ENCODE measurements at places on chromosomes 5 and 9.

DNA sequence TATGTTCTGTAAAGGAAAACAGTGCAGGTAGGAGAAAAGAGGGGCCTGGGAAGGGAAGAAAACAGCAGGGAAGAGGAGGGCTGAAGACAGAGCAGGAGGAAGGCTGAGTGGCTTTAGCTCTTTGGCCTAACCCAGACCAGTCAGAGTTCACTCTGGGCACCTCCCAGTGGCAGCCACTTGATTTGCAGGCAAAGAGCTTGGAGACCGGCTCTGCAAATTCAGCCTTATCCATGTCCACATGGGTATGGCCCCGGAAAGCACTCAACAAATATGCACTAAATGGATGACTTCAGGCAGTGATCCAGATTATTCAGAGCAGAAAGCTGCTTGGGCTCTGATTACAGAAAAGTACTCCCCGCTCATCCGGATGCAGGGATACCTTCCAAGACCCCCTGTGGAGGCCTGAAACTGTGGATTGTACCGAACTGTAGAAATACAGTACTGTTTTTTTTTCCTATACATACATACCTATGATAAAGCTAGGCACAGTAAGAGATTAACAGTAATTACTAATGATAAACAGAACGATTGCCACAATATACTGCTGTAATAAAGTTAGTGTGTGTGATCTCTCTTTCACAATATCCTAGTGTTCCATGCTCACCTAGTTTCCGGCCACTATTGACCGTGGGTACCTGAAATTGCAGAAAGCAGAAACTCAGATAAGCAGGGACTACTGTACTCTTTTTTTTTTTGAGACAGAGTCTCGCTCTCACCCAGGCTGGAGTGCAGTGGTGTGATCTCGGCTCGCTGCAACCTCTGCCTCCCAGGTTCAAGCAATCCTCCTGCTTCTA, 4.6 kb upstream of the RNU6ATAC start:
- H3K4me3 ChIP-seq: no peak overlapping the region
- peaks cover 3% of the 10 kb centered on the region for H3K36me3 ChIP-seq
- DNase-seq: no peak
- H3K4me1 ChIP-seq: peaks cover 10% of the 10 kb centered on the region

DNA sequence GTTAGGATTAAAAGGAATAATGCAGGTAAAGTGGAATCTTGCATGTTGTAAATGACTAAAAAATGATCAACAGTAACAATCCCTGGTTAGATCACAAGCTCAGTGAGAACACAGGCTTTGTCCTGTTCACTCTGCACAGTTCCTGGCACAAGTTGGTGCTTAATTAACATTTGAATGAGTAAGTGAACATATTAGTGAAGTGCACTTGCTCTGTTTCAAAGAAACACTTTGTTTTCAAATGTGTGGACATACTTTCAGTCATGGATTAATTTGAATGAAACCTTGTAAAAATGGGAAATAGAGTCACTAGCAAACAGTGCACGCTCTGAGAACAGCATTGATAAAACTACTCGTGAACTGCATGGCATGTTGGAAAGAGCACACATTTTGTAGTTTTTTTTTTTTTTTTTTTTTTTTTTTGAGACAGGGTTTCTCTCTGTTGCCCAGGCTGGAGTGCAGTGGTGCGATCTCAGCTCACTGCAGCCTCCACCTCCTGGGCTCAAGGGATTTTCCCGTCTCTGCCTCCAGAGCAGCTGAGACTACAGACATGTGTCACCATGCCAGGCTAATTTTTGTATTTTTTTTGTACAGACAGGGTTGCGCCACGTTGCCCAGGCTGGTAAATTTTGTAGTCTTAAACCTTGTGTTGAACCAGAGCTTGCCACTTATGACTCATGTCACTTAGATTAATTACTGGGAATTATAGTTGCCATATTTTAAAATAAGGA, 159.9 kb downstream of the LURAP1L start:
- H3K36me3 ChIP-seq: no peaks in the 10 kb centered on the region
- H3K4me3 ChIP-seq: no peak overlapping the region
- no peak overlapping the region for H3K27ac ChIP-seq
- DNase-seq: no peak

DNA sequence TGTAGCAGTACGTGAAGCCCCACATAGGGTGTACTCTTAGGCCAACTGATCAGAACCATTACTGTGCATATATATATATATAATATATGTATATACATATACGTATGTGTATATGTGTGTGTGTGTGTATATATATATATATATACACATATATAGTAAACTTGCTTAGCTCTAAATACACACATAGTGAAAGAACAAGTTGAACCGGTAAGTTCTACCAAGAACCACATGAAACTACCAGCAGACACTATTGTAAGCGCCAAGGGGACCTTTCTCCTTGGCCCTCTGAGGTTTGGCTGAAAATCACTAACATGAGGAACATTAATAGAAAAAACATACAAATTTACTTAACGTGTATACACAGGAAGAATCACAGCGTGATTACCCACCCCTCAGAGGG, 1.8 kb upstream of the TARS1 start:
- no peak for DNase-seq
- no peak overlapping the region for H3K4me3 ChIP-seq
- H3K36me3 ChIP-seq: peaks cover 4% of the 10 kb centered on the region
- H3K27me3 ChIP-seq: no peaks in the 10 kb centered on the region
- H3K4me1 ChIP-seq: peaks cover 15% of the 10 kb centered on the region
- no peak overlapping the region for H3K27ac ChIP-seq

GRCh38 chr5:12526113-12526512, 621.9 kb upstream of the CTNND2 start:
- no peak overlapping the region for H3K4me3 ChIP-seq
- no peaks in the 10 kb centered on the region for H3K27me3 ChIP-seq
- no peak for DNase-seq
- no peaks in the 10 kb centered on the region for H3K36me3 ChIP-seq
- H3K27ac ChIP-seq: no peak overlapping the region

- H3K36me3 ChIP-seq: no peaks in the 10 kb centered on the region
- H3K27me3 ChIP-seq: peaks cover 69% of the 10 kb centered on the region
- H3K4me1 ChIP-seq: peaks cover 27% of the 10 kb centered on the region
- H3K27ac ChIP-seq: no peak overlapping the region
- DNase-seq: no peak
- H3K4me3 ChIP-seq: no peak overlapping the region
Observed at GRCh38 chr5:141880961-141881801, 3.0 kb upstream of the PCDH1 start.
